ENCODE measurements at places on chromosomes 13 and 19.

- no peak for DNase-seq
Observed at GRCh38 chr19:30596813-30597399, 224.7 kb downstream of the ZNF536 start.

GRCh38 chr13:35789335-35790165 lies 313.1 kb upstream of the MAB21L1 start:
- DNase-seq: no peak

DNA sequence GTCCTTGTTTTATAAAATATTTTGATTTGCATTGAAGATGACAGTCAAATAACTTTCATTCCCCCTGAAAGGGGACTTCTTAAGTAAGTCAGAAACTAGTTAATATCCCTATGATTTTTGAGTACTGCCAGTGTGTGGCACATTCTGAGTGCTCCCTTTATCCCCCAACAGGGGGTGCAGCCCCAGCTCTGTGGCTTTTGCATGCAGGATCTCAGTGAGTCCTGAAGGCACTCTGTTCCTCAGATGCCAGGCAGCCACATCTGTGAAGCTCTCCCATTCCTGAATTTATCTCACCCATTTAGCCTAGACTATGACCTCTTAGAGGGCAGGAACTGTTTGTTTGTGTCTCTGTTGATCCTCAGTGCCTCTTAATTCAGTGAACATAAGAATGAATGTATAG lies 123.1 kb downstream of the CDK8 start:
- no peak for DNase-seq

DNA sequence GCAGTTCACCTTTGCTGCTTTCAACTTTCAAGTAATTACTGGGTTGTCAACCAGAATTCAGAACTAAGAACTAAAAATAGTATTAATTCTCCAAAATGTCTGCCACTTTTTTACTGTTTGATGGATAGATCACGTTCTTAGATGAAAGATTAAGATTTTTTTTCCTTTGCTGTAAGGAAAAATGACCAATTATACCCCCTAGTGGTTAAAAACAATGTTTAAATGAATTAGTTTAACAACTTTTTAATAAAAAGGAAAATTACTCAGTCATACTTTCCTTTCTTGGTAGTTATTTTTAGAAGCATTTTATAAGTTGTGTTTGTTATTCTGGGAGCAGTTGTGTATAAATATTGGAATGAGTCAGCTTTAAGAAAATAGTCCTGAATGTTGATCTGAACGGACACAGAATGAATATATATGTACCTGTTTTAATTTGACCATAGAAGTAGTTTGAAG lies 4.6 kb downstream of the TM9SF2 start:
- DNase-seq: no peak

DNA sequence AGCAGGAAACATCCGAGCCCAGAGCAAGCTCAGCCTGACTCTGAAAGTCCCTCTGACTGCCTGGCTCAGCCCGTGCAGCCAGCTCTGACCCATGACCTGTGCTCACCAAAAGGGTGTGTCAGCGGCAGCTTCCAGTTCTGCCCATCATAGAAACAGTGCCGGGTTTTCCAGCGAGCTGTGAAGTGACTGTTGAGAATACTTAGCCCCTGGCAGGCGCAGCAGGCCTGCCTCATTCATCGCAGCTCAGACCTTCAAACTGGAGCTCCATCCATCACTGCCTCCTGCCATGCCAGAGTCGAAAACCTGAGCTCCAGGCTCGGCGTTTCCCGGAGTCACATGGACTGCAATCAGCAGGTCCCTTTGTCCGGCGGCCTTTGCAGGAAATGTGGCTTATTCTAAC lies 16.3 kb upstream of the GSX1 start:
- no peak for DNase-seq

- DNase-seq: no peak
Observed at GRCh38 chr13:33787051-33787591, 30.8 kb upstream of the RFC3 start.

- DNase-seq: no peak
Observed at GRCh38 chr19:50384685-50385535, 763 bp downstream of the POLD1 start.

DNA sequence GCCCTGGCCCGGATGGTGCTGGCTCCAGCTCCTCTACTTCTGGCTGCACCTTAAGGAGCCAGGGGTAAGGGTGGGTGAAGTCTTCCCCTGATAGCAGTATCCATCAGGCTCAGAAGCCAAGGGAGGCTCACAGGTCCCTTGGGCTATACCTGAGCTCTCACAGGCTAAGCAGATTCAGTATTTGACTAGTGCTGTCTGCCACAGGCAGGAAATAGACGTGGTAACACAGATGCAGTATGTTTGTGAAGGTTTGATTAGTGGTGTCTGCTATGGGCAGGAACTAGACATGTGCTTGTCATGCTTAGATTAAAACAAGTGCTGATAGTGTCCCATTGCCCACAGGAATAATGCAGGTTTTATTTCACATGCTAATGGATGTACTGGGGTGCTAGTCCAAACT lies 4.0 kb downstream of the SYT5 start:
- no peak for DNase-seq

GRCh38 chr19:13040948-13041292 lies 45.6 kb downstream of the NFIX start:
- DNase-seq: no peak

DNA sequence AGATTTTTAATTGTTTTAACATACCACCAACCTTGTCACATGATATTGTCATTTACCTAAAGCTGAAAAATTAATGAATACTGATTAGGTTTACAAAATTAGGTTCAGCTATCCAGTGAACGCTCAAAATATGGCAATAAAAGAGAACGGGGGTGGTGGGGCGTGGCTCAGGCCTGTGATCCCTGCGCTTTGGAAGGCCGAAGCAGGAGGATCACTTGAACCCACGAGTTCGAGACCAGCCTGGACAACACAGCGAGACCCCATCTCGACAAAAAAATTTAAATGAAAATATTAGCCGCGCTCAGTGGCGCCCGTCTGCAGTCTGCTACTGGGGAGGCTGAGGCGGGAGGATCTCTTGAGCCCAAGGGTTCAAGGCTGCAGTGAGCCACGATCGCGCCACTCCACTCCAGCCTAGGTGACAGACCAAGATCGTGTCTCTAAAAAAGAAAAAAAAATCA lies 516 bp upstream of the FAM32A start:
- no peak for DNase-seq

DNA sequence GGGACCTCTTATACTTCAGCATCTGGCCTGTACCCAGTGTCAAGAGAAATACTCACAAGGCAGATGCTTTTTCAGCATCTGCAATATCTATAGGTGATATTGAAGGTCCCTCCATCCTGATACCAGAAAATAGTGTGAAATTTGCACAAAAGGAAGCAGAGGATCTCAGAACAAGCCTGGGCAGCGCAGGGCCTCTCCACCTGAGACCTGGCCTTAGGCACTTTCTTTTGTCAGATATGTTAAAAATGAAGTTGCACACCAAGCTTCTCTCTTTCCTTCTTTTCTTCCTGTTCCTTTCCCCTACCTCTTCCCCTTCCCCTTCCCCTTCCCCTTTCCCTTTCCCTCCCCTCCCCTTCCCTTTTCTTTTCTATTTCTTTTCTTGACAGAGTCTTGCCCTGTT lies 62.2 kb downstream of the ARHGEF18 start:
- DNase-seq: no peak

DNA sequence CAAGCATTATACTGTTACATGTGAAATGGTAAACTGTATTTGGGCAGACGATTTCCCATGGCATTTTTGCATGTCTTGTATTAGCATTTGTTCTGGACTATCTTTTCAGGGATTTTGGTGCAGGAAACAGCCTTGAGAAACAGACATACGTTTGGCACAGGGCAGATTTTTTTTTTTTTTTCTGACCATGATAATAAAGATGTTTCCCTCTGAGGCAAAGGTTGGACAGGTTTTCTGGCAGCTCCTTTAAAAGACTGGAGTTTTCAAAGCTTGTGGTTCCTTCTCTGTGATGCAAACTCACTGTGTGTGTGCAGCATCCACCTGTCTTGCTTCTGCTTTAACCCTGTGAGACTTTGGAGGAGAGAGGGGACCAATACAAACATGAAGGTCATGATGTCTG lies 63.0 kb downstream of the NBEA start:
- no peak for DNase-seq

DNA sequence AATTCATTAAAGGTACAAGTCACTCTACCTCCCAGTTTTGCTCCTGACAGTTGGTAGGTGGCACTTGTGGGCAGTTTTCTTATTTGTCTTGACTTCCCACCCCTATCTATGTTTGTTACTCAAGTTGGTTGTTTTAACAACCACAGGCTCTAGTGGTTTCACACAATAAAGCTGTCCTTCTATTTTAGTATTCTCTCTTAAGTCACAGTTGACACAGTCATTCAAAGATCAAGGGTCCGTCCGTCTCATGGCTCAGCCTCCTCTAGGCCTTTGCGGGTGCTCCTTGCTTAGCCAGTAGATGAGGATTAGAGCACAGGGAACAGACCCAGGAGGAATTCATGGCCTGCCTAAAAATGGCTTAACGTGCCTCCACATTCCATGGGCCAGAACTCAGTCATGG lies 573.7 kb downstream of the IRS2 start:
- no peak for DNase-seq

DNA sequence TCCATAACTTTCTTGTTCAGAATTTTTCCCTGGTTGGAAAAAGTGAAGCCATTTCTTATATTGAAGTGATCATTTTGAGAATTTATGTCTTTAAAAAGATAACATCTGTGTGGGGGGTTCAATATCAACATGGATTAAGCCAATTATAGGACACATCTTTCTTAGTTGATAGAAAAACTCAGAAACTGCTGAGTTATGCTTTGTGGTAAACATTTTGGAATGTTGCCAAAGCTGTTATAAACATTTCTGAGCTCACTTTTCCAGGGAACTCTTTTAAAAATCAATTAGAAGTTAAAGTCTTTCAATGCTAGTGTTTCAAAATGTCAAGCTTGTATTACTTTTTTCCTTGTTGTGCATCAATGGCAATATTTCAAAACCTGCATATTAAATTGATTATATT lies 248.8 kb downstream of the DACH1 start:
- DNase-seq: no peak

DNA sequence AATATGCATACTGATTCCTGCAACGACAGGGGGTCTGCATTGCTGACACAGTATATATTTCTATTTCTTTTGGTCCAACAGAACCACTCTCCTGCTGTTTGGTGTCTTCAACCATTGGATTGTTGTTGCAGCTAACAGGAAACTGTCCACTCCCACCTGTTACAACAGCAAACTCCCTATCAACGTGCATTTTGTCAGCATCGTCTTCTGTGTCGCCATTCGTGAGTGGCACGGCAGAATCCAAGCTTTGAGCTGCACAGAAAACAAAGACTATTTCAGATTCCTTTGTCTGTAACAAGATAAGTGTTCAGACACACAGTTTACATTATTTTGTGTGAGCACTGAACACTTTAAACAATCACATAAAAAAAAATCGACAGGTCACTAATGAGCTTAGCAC lies 31.3 kb downstream of the ANKRD10 start:
- DNase-seq: no peak

GRCh38 chr13:37944869-37945442 lies 75.4 kb upstream of the TRPC4 start:
- DNase-seq: no peak

DNA sequence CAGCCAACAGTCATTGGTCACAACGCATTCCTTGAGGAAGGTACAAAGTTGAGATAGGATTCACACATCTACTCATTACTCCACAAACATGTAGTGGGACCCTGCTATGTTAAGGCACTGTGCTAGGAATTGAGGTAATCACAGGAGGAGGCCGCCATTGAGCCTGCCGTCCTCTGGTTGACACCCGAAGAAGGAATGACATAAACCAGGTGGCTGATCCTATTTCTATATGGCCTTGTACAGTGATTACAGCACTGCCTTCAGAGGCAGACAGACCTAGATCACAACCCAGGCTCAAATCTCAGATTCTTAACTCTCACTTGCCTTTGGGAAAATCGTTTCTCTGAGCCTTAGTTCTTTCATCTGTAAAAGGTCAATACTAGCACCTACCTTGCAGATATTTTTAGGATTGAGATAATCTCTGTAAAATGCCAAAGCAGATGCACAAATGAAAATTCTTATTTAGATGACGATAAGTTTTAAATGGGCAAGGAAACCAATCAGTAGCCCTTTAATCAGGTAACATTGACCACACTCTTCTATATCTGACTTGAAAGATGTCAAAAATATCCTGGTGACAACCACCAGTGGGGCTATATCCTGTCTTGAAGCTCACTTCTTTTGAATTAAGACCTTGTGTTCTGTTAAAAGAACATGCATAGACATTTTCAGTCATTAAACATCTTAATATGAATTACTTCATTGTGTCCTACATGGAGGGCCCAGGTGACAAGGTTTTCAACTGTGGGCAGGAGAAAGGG lies 251.6 kb downstream of the KCTD12 start:
- no peak for DNase-seq

DNA sequence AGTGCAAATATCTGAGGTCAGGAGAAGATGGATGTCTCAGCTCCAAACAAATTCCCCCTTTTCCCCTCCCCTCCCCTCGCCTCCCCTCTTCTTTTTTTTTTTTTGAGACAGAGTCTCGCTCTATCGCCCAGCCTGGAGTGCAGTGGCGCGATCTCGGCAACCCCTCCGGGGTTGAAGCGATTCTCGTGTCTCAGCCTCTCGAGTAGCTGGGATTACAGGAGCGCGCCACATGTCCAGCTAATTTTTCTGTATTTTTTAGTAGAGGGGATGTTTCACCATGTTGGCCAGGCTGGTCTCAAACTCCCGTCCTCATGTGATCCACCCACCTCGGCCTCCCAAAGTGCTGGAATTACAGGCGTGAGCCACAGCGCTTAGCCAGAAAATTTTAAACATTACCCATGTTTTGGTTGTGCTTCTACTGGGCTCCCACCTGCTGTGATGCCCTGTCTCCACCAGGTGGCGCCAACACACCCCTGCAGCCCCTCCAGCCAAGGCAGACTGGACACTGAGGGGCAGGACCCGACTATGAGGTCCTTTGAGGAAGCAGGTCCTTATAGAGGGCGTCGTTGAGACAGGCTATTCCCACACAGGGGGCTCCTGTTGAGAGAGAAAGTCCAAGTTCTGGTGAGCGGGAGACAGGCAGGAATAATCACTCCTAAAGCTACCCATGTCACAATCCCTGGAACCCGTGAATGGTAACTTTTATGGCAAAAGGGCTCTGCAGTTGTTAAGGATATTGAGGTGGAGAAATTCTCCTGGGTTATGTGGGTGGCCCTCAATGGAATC lies 6.3 kb downstream of the ERICH4 start:
- peak; percentile 52 for DNase-seq
